ENCODE measurements at places on chromosomes 12 and 14.

DNA sequence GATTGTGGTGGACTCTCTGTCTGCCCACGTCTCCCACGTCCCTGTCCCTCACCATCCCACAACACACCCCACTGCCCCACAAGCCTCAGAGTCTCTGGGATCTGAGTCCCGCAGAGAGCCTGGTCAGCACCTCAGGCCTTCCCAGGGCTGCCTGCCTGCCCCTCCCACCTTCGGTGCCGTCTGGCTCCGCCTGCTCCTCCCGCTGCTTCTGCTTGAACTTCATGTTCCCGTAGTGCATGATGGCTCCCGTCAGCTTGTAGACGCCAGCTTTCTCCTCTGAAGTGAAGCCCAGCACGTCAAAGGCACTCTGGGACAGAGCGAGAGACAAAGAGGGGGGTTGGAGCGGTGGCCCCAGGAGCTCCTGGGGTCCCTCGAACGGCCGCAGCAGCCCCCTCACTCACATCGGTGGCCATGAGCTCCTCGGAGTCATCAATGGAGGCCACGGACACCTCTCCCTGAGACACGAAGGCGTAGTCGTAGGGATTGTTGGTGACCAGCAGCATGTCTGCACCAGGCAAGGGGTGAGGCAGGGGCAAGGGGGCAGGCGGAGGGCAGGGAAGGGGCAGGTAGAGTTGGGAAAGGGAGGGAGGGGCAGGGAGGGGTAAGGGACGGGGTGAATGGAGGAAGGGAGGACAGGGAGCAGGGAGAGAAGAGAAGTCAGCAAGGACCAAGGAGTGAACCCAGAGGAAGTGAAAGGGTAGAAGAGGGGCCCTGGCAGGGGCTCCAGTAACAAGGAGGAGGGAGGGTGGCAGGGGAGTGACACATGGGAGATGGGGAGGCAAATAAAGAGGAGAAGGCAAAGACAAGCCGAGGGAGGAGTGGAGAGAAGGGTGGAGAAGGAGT lies 5.6 kb downstream of the MYH6 start:
- no peak for DNase-seq

GRCh38 chr14:87745507-87746118 lies 247.4 kb downstream of the GALC start:
- no peak for DNase-seq

DNA sequence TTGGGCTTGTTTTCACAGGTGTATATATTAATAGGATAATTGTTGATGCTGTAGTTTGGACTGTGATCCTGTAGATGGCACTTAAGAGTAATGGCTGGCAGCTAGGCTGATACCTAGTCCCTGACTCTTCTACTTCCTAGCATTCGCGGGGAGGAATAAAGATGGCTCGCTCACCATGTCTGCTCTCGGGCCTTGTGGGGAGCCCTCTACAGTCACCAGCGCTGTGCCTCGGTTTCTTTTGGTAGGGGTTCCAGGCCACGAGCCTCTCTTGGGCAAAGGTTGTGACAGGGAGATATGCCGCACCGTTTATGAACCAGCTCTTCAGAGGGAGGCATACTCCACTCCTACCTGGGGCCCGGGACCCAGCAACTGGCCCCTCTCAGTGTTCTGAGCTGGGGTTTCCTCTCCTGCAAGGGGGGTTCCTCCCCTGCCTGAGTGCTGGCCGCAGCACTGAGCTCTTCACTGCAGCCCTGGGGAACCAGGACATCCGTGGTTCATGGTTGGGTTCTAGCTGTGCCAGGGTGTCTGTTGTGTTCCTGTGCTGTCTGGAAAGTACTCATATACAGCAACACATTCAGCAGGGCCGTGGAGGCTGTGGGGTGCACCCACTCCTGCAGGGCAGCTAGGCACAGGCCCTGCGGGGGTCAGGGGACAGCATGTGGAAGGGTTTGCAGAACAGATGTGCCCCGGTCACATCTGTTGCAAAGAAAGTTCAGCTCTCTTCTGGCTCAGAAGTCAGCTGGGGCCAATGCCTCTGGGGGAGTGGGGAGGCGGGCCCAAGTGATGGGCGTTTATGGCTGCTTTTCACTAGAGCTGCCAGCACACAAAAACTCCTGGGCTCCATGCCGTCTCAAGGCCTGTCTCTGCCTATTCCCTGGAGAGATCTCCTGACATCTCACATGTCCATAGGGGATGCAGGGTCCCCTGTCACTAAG lies 147.9 kb downstream of the PPFIA2 start:
- DNase-seq, result no peak

DNA sequence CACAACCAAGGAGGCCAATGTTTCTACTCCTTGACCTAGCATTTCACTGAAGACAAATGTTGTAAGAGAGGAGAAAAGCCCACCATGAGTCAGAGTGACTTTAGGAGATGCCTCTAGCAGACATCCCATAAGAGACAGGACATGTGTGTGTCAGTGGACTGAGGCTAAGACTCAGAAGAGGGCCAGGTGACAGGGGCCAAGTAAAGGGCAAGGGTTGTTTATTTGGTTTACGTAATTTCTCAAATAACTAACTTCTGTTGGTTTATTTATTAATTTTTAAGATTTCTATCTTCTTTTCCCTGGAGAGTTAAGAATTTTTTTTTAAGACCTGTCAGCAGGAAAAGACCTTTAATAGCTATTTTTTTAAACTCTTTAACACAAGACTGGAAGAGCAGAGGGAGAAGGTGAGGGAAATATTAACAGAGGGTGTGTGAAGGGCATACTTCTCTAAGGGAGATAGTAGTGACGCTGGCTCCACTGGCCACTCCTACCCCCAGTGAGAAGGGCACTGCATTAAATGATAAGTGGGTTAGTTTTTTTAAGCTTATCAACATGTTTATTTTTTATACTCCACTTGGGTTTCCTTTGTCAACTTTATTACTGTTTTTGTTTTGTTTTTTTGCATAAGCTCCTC lies 3.4 kb downstream of the PNP start:
- DNase-seq, result no peak

DNA sequence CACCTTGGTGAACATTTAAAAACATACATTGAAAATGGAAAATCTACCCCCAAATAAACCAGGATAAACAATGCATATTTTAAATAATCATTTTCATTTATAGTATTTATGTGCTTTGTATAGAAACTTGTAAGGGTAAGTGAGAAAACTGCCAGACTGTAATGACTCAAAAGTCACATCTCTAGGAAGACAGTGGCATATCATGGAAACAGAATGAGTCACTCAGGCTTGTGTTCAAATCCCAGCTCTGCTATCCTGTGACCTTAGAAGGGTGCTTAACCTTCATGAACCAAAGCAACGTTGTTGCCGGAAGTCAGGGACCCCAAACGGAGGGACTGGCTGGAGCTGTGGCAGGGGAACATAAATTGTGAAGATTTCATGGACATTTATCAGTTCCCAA lies 142.7 kb downstream of the CEP128 start:
- DNase-seq, result no peak

GRCh38 chr12:26192142-26192541 lies 3.2 kb upstream of the SSPN start:
- no peak for DNase-seq

- DNase-seq, result no peak
Observed at GRCh38 chr12:120820884-120821510, 83.2 kb downstream of the SPPL3 start.

- no peak for DNase-seq
Observed at GRCh38 chr14:57879516-57879915, 13.6 kb upstream of the SLC35F4 start.

- DNase-seq, result no peak
Observed at GRCh38 chr14:38255408-38255672, 553 bp downstream of the CLEC14A start.

- DNase-seq, result no peak
Observed at GRCh38 chr14:71141701-71142374, 234.6 kb downstream of the PCNX1 start.

- DNase-seq, result peak; percentile 72
Observed at GRCh38 chr12:21751517-21751916, 23.0 kb downstream of the KCNJ8 start.

DNA sequence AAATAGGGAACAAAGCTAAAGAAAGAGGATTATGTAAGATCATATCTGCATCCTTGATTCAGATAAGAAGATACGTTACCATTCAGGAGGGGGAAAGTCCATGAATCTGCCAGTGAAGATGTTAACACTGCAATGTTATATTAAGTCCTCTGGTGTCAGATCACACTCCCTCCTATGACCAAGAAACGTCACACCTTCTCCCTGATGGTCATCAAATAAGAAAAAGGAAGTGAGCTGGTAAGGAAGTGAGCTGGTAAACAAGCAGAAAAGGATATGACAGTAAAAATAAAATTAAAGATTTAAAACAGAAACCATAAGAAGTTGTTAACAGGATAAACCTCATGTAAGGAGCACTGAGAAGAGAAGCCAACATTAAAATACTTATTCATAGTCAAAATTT lies 340.2 kb downstream of the SEC23A start:
- DNase-seq, result no peak

DNA sequence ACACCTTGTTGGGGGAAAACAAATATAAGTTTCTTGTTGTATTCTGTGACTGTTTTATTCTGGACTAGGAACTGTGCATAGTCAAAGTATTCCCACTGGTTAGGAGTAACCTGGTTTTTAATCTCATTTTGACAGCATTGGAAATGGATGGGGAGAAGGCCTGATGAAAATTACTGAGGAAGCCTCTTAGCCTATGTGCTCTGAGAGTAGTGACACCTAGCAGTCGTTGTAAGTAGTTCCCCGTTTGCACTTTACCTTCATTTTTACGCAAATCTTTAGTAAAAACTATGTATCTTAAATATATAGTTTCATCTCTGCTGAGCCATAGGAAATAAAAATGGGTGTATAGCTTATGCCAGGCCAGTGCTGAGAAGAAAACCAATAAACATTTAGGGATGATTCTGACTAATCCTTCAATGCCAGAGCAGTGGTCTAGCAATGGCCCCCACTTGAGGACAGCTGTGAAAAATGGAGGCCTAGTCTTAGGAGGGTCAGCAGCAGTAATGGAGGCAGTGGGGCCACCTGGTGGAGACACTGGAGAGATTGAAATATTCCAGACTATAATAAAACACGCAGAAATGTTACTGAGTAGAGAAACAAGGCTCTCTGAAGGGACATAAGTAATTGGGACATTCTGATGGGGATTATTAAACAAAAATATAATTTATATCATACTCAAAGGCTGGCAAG lies 133.2 kb upstream of the NOVA1 start:
- DNase-seq, result no peak

DNA sequence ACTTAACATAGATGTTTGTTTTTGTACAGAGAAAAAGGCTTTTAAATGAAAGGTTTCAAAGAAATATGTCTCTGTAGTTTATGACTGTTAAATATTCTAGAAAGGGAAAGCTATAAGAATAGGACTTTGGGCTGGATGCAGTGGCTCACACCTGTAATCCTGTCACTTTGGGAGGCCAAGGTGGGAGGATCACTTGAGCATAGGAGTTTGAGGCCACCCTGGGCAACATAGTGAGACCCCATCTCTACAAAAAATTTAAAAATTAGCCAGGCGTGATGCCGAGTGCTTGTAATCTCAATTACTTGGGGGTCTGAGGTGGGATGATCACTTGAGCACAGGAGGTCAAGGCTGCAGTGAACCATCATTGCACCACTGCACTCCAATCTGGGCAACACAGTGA lies 11.4 kb downstream of the GPX2 start:
- DNase-seq, result no peak

DNA sequence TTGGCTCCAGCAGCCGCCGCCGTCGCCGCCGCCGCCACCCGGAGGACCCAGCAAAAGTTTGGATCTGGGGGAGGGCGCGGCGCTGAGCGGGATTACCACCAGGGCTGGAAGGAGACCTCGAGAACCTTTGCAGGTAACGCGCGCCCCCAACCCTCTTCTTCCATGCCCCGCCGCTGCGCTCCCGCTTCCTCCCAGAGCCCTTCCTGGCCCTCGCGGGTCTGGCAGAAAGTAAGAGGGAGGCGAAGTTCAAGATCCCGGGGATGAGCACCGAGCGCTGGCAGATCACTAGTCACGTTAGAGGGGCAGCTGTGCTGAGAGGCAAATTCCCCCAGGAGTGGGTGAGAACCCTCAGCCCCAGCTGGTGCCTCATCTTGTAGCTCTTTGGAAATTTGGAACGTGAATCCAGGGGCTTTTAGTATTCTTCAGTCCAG lies 3.9 kb downstream of the FLRT2 start:
- no peak for DNase-seq

DNA sequence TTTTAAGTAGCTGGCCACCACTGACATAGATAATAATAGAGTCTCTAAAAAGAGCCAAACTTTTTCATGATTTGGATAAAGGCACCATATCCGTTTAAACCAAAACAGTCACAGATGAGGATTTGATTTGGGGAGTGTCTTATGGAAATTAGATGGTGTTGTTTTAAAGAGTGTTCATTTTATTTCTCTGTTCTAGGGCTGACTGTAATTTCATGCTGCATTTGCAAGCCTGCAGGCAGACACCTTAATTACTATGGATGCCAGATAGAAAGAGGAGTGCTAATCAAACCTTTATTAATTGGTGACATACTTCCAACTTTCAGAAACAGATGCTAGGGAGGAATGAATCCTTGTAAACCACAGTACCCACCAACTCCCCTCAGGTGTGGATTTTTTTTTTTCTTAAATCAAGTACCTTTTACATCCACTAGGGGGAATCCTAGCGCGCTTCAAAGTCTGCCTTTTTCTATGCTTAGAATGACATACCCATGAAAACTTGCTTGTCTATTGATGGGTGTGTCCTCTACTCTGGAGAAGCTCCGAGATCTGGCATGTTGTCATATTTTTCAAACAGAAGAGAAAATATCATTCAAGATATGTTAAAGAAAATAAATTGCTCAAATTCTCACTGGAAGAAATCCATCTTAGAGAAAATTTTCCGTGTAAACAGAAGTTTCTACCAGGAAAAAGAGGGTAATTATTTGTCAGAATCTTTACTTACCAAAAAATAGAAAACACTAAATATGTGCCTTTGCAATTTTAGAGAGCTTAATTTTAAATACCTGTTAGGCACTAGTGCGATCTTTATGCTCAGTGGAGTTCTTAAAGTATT lies 14.2 kb upstream of the PLXNC1 start:
- no peak for DNase-seq

GRCh38 chr14:73091044-73091443 lies 32.7 kb downstream of the RBM25 start:
- DNase-seq, result no peak

GRCh38 chr12:18171571-18171970 lies 81.6 kb upstream of the RERGL start:
- peak; percentile 56 for DNase-seq

- peak; percentile 36 for DNase-seq
Observed at GRCh38 chr14:87566991-87567390, 426.0 kb downstream of the GALC start.

Data from skeletal muscle cell (primary cell).